Erythroblast (primary cell): ENCODE measurements at places on chromosomes 1 and 21.

- peak; percentile 67 for DNase-seq
These were observed 1.1 kb upstream of the YBX1 start for GRCh38 chr1:42680921-42681683.

DNA sequence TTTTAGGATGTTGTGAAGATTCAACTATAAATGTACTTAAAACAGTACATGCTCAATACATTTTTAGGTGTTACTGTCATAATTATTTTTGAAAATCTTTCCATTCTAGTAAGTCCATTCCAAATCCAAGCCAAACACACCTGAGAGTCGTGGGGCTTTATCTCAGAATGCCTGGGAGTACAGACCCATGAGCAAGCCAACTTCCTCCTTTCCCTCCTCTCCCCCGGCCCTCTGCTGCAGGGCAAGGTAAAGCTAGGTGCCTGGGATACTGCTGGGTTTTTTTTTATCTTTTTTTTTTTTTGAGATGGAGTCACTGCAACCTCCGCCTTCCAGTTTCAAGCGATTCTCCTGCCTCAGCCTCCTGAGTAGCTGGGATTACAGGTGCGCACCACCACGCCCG lies 16.5 kb downstream of the TMEM51 start:
- DNase-seq: no peak

DNA sequence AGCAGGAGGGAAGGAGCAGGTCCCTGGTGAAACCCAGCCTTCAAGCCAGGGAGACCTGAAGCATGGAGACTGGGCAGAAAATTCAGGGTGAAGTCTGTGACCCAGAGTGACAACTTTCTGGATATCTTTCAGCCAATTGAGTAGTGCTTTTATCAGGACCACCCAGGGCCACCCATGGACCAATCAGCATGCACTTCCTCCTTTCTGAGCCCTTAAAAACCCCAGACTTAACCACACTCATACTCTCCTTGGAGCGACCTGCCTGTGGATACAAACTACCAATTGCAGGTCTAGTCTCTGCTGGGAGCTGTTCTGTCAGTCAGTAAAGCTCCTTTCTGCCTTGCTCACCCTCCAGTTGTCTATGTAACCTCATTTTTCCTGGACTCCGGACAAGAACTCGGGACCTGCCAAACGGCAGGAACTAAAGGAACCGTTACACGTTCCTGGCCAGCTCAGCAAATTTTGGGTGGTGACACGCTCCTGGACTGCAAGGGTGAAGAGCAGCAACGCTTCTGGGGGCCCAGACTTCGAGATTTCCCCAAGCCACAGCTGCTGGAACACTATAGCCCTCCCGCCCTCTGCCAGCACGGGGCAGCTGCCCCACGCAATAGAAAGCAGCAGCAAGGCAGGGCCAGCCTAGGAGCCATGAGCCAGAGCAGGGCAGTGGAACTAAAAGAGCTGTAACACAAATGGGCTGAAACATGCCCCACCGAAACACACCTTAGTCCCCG lies 1183.4 kb downstream of the AMY1C start:
- DNase-seq: no peak

- DNase-seq: no peak
These were observed 84.3 kb downstream of the LTN1 start for GRCh38 chr21:28908351-28908750.

GRCh38 chr21:44414291-44415072 lies 40.8 kb upstream of the LRRC3 start:
- DNase-seq: no peak

DNA sequence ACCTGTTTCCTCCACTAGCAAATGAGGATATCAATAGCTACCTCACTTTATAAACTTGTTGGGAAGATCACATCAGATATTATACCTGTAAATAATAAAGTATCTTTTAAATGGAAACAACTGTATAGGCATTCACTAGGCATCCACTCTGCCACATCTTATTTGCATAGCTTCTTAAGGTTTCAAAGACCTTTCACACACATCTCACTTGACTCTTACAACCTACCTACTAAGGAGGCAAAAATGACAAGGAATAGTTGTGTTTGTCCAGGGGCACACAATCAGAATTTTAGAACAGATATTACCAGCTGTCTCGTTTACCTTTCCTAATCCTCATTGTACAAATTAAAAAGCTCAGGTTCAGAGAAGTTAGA lies 51.5 kb downstream of the VANGL2 start:
- no peak for DNase-seq

- no peak for DNase-seq
These were observed 70.5 kb upstream of the SCYL3 start for GRCh38 chr1:169964206-169964605.

DNA sequence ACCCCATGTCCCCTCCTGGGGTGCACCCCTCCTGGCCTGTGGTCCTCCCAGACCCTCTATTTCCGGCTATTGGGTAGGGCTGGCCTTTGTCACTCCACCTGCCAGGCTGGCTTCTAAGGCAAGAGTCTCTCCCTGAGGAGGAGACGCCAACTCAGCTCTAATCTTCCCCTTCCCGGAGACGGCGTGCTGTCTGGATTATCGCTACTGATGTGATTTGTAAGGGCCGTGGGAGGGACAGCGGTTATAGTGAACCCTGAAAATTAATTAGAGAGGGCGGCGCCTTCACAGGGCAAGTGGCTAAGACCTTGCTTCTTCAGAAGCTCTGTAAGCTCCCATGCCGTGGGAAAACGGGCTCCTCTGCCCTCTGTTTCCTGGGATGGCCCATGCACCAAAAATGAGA lies 207.0 kb upstream of the VAMP3 start:
- DNase-seq: no peak

GRCh38 chr1:167984886-167985489 lies 48.1 kb upstream of the MPC2 start:
- peak; percentile 91 for DNase-seq

GRCh38 chr21:37845535-37845934 lies 70.7 kb downstream of the KCNJ6 start:
- DNase-seq: no peak

GRCh38 chr1:85976516-85977205 lies 179.9 kb downstream of the COL24A1 start:
- no peak for DNase-seq

DNA sequence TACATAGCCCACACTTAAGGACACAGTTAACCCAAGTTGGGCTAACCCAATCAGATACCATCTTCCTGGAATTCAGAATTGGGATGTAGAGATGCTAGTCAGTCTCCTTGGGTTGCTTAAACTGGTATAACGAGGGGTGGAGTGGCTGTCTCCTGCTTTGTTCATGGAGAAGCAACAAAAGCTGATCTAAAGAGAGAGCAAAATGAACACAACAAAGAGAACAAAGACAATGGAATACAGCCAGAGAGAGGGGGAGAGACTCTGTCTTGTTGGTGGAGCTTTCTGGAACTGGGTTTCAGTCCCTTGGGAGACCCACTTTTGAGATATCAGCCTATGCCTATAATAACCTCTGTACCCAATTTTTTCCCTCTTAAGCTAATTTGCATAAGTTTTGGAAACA lies 138.1 kb downstream of the ATG4C start:
- DNase-seq: no peak

DNA sequence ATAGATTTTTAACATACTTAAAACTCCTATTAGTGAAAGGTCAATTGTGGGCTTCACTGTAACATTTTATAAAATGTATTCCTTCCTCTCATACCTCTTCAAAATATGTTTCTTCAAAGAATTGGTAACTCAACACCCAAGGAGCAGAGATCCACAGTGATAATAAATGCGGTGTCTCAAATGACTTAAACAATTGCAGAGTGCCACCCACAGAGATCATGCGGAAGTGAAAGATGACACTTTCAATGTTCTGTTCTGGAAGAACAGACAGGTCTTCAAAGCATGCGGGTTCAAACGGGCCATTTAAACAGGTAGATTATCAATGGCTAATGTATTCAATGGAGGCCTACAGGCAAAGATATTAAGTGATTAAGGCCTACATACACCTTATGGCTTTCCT lies 157.0 kb upstream of the GREM2 start:
- no peak for DNase-seq

DNA sequence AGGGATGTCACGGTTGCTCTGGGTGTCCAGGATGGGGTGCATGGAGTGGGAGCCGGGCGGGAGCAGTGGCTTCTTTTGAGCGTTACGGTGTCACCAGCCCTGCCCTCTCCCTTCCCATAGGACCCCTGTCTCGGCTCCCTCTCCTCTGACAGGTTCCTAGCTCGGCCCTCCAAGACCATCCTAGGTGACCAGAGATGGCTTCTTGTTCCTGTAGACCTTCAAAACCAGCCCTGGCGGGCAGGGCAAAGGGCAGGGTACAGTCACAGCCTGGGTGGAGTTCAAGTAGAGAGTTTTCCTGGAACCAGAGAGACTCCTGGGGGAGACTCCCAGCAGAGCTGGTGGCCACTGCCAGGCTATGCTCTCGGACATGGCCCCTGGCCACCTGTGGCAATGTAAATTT lies 345.6 kb upstream of the AJAP1 start:
- no peak for DNase-seq

DNA sequence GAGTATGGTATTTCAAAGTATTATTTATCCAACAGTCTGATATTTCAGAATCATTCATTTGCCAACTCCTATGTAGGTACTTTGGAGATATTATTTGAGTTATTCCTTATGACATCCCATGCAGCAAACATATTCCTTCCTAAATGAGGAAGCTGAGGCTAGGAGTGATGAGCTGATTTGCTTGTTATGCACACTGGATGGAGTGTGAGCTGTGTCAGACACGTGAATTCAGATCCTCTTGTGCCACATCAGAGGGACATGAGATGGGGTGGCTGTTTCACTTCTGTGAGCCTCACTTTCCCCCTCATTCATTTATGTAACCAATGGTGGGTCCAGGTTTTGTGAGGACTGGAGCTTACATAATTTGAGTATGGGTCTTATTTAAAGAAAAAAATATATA lies 215.9 kb downstream of the DISC1 start:
- DNase-seq: no peak

DNA sequence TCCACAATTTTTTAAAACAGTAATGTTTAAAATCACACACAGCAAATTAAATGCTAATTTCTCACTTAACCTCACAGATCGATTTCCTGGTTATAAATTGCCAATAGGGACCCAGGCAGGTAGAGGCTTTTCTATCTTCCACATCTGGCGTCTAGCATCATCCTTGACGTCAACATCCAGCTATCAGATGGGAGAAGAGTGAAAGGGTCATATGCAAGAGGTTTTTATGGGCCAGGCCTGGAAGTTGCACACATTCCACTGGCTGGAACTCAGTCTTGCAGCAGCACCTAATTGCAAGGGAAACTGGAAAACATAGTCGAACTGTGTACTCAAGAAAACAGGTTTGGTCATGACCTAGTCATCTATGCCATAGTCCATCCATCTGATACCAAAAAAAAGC lies 6.0 kb upstream of the EEIG2 start:
- DNase-seq: no peak

DNA sequence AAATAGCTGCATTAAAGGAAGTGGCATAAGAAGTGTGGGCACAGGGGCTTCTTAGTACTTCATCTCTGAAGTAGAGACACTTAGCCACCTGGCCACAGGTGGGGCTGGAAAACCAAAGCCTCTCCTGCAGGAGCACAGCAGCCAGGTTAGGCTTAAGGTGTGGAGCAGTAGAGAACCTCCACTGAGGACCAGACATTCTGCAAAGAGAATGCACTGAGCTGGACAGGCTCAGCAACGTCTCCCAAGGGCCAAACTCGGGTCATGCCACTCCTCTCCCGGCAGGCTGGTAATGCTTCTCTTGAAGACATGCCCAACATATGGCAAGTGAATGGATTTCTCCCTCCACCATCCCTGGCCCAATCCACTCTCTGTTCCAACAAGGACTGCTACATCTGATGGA lies 33.0 kb upstream of the LRRC38 start:
- DNase-seq: no peak

DNA sequence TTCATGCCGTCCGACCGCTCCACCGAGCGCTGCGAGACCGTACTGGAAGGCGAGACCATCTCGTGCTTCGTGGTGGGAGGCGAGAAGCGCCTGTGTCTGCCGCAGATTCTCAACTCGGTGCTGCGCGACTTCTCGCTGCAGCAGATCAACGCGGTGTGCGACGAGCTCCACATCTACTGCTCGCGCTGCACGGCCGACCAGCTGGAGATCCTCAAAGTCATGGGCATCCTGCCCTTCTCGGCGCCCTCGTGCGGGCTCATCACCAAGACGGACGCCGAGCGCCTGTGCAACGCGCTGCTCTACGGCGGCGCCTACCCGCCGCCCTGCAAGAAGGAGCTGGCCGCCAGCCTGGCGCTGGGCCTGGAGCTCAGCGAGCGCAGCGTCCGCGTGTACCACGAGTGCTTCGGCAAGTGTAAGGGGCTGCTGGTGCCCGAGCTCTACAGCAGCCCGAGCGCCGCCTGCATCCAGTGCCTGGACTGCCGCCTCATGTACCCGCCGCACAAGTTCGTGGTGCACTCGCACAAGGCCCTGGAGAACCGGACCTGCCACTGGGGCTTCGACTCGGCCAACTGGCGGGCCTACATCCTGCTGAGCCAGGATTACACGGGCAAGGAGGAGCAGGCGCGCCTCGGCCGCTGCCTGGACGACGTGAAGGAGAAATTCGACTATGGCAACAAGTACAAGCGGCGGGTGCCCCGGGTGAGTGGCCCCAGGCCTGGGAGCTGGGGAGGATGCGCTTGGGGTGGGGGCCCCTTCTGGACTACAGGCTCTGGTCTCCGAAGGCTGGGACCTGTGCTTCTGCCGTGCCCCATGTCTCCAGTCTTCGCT lies 1.1 kb downstream of the SKI start:
- DNase-seq: peak; percentile 88

DNA sequence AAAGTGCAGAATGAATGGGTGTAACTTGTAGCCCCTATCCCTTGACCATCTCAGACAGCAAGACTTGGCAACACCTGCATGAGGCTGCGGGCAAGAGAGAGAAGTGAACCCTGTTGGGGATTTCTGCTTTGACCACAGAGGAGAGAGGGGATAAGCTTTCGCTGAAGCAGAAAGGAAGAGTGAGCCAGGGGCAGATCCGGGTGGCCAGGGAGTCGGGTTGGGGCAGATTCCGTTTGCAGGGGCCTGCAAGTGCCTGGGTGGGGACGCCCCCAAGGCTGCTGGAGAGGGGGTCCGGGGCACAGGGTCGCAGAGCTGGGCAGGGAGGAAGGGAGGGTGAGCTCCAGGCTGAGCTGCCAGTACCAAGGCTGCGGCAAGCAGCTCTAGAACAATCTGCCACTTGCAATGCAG lies 25.3 kb upstream of the PIK3CD start:
- no peak for DNase-seq

GRCh38 chr21:45998871-45999580 lies 17.5 kb downstream of the COL6A1 start:
- no peak for DNase-seq

- DNase-seq: peak; percentile 62
These were observed 579 bp upstream of the TENT5C start for GRCh38 chr1:117605164-117605773.

- no peak for DNase-seq
These were observed 2.9 kb downstream of the EIF2D start for GRCh38 chr1:206609229-206609991.

GRCh38 chr1:231207437-231207836 lies 33.6 kb upstream of the GNPAT start:
- peak; percentile 41 for DNase-seq

- DNase-seq: no peak
These were observed 520.5 kb downstream of the SMYD3 start for GRCh38 chr1:245986404-245987218.
